ENCODE measurements at places on chromosomes 3 and 15. TPM values are rescaled to one million over a fixed set of nuclear protein-coding genes. Genes with fewer than 3 reads are reported as not detected.

GRCh38 chr3:195801251-195802183 is 10.2 kb downstream of the MUC4 start:
- H3K27me3 ChIP-seq: peaks cover 4% of the 10 kb centered on the region
- peak overlapping the region; percentile 93 for H3K27ac ChIP-seq
- no peak for DNase-seq
- peaks cover 49% of the 10 kb centered on the region for H3K4me1 ChIP-seq

DNA sequence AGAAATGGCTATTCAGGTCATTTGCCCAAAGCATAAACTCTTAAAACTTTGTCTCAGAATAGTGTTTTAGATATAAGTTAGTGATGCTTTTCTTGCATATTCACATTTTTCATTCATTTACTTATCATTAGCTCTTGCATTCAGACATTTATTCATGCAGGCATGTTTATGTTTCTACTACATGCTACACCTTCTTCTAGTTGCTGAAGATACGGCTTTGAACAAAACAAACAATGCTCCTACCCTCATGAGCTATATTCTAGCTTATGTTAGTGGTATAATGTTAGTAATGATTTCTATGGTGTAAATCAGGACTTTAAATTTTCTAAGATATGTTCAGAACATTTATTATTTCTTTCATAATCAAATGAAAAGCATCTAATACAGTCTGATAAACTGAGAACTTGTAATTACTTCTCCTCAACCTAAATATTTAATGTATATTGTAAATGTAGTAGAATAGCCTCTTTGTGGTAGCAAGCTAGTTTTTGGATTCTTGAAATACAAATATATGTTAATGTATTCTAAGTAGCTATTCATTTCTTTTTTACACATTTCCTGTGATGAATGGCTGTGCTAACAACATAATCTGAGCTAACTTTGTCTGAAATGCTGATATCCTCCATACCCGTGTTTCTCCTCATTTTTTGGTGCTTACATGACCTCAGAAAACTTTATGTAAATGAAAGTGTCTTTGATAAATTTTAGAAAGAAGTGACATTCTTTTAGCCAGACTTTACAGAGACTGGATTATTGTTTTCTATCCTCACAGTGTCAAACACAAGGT is 15.5 kb upstream of the GOLGA8B start:
- H3K36me3 ChIP-seq: no peaks in the 10 kb centered on the region
- no peak overlapping the region for H3K27ac ChIP-seq
- H3K4me1 ChIP-seq: no peaks in the 10 kb centered on the region
- peaks cover 40% of the 10 kb centered on the region for H3K27me3 ChIP-seq
- no peak overlapping the region for H3K4me3 ChIP-seq
- DNase-seq: no peak

DNA sequence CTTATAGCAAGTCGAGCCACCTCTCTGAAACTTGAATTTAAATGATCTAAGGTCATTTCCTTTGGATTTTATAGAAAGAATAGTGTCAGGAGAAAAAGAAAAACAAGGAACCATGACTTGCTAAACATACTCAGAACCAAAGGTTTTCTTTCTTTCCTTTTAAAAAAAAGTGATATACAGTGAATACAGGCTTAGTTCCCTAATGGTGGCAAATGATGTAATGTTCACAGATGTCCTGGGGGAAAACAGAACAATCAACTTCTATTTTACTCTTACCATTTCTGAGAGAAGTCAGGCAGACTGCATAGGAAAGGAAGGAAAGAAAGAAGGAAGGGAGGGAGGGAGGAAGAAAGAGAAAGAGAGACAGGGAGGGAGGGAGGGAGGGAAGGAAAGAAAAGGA is 56.5 kb downstream of the ST6GAL1 start:
- H3K27me3 ChIP-seq: no peaks in the 10 kb centered on the region
- no peak overlapping the region for H3K4me3 ChIP-seq
- no peak for DNase-seq
- H3K27ac ChIP-seq: no peak overlapping the region
- peaks cover 12% of the 10 kb centered on the region for H3K4me1 ChIP-seq

GRCh38 chr3:185696039-185696438 is 109.9 kb downstream of the SENP2 start:
- no peak for DNase-seq
- H3K4me3 ChIP-seq: no peak overlapping the region
- no peak overlapping the region for H3K27ac ChIP-seq

DNA sequence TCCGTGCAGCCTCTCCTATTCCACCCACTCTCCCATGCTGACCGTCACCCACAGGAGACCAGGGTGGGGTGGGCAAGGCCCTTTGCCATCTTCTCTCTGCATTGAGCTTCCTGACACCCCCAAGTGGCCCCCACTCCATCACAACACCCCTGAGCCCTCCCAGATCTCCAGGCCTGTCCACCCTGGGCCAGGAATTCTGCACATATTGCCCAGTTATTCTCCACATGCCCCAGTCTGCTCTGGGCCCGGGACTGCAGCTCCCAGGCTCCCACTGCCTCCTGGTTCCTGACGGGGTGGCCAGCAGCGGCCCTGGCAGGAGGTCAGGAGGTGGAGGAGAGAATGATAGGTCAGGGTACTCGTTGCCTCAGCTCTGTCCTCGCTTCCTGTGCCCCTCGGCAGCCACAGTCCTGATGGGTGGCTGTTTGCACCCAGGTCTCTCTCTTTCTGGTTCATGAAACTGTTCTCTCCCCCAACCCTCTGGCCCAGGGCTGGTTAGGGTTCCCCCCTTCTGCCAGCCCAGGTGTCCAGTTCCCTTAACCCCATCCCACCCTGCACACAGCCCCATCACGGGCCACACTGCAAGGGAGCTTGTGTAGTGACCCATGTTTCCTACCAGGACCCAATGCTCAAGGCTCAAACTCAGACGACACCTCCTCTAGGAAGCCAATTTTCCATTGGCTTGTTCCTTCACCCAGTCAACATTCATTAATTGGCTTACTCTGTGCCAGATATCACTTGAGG is 47.3 kb downstream of the IQSEC1 start:
- peaks cover 3% of the 10 kb centered on the region for H3K36me3 ChIP-seq
- DNase-seq: no peak
- H3K4me1 ChIP-seq: no peaks in the 10 kb centered on the region
- H3K27me3 ChIP-seq: no peaks in the 10 kb centered on the region
- H3K27ac ChIP-seq: no peak overlapping the region

FAM81A gene
- 2.2 TPM for total RNA-seq

DNA sequence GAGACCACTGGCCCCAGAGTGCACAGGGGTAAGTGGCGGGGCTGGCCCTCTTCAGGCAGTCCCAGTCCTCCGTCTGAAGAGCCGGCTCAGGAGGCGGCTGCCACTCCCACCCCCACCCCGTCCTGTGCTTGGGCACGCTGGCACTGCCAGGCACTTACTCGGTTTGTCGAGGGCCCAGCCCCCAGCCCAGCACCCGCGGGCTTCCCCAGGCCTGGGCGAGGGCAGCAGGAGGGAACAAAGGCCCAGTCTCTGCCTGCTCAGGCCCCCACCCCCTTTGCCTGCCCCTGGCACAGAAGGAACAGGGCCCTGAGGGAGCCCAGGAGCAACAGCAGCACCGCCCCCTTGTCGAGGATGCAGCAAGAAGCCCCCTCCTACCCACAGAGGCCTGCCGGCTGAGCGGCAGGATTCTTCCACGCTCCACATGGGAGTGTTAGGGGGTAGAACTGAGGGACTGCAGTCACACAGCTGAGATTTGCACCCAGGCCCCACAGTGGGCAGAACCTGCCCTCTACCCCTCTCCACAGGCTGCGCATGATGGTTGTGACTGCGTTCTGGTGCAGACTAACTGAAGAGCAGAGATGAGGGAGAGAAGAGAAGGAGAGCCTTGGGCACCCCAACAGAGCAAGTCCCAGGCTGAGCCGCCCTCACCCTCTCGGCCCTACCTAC is 8.9 kb downstream of the DUSP7 start:
- no peaks in the 10 kb centered on the region for H3K27me3 ChIP-seq
- H3K4me1 ChIP-seq: peaks cover 16% of the 10 kb centered on the region
- no peak overlapping the region for H3K27ac ChIP-seq
- H3K36me3 ChIP-seq: peaks cover 16% of the 10 kb centered on the region

ZNF502 gene
- total RNA-seq: 3.2 TPM

DNA sequence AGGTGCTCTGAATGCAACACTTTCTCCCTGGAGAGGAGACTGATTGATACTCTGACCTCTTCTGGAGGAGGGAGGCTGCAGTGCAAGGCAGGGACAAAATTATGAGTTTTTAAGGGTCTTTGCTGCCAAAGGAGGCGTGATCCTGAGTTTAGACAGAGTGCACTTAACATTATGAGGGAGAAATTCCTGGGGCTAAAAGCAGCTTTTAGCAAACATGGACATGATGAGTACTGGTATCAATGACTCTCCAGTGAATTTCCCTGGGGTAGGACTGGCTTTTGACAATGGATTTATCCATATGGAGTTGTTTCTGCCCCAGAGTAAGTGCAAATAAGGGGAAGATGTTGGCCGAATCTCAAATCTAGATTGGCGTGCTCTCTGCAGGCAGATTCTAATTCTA is 133.1 kb downstream of the THSD4 start:
- no peak for DNase-seq
- H3K27me3 ChIP-seq: peaks cover 2% of the 10 kb centered on the region
- no peak overlapping the region for H3K27ac ChIP-seq
- H3K36me3 ChIP-seq: no peaks in the 10 kb centered on the region
- no peaks in the 10 kb centered on the region for H3K4me1 ChIP-seq
- H3K4me3 ChIP-seq: no peak overlapping the region

GRCh38 chr3:79558943-79559342 is 208.9 kb downstream of the ROBO1 start:
- H3K27me3 ChIP-seq: no peaks in the 10 kb centered on the region
- no peak for DNase-seq
- no peaks in the 10 kb centered on the region for H3K4me1 ChIP-seq
- H3K36me3 ChIP-seq: no peaks in the 10 kb centered on the region

GRCh38 chr3:13624671-13625125 is 75.8 kb downstream of the FBLN2 start:
- H3K36me3 ChIP-seq: no peaks in the 10 kb centered on the region
- H3K4me3 ChIP-seq: no peak overlapping the region
- H3K4me1 ChIP-seq: peaks cover 5% of the 10 kb centered on the region

DNA sequence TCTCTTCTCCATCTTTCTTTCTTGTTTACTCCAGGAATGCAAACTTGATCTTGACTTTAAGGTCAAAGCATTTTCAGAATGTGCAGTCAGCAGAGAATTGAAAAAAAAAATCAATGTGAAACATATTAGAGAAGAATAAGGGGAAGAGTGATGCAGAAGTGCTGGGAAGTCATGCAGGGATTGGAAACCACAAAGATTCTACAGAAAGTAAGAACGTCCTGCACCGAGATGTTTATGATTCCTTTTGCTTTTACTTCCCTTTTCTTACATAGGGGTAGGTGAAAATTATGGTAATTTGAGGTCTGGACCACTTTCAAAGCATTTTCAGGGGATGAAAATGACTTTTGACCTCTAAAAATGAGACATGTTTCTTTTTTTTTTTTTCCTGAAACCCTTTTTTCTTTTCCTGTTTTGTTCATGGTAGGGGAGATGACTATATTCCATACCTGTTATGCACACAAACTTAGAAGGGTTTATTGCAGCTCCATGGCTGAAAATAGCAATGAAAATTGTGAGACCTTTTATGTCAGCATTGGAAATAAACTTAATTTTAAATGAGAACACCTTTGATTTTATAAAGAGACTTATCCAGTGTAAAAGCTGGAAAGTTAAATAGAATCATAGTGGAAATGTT is 623.5 kb upstream of the TBL1XR1 start:
- no peaks in the 10 kb centered on the region for H3K27me3 ChIP-seq
- H3K4me3 ChIP-seq: no peak overlapping the region
- DNase-seq: no peak
- H3K36me3 ChIP-seq: peaks cover 3% of the 10 kb centered on the region

- no peak overlapping the region for H3K4me3 ChIP-seq
- H3K36me3 ChIP-seq: no peaks in the 10 kb centered on the region
- DNase-seq: no peak
- no peak overlapping the region for H3K27ac ChIP-seq
- peaks cover 32% of the 10 kb centered on the region for H3K27me3 ChIP-seq
- no peaks in the 10 kb centered on the region for H3K4me1 ChIP-seq
Measured at GRCh38 chr3:160035757-160036156, 47.1 kb downstream of the IL12A start.
